Chondrocyte (in vitro differentiated cells): ENCODE measurements at places on chromosomes 1 and 21. TPM values are rescaled to one million over a fixed set of nuclear protein-coding genes. Genes with fewer than 3 reads are reported as not detected.

Gene TRPM2
- 0.21 to 0.32 TPM in 2 of 3 replicates, not detected in the other for total RNA-seq

Gene ZYG11B
- total RNA-seq, result 36.3 to 42.1 TPM (median 38.3 TPM) in 3 replicates

Gene SLC22A15
- total RNA-seq, result 6.7 to 9.8 TPM (median 8.3 TPM) in 3 replicates

Gene PPIAL4G
- not detected in 3 replicates for total RNA-seq

Gene PLEKHA6
- 0.15 to 1.4 TPM (median 0.51 TPM) in 3 replicates for total RNA-seq

Gene SLC2A5
- total RNA-seq, result 0.27 to 0.73 TPM (median 0.41 TPM) in 3 replicates
